Endothelial cell (in vitro differentiated cells): ENCODE measurements at places on chromosomes 11 and 22.

- DNase-seq: no peak
Observed at GRCh38 chr11:119483881-119484371, 61.0 kb upstream of the THY1 start.

DNA sequence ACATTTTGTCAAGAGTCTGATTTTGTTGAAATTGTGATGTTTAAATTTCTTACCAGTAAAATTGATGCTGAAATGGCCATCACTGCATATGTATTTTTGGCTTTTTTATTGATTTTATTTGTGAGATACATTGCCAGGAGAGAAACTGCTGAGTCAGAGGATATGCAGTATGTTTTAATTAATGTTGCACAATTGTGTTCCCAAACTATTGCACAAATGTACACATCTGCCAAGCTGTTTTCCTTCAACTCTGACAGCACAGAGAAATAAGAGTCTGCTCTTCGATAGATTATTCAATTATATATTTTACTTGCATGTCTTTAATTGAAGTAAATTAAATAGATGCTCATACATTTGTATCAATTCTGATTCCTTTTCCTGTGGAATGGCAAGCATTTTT, 640.2 kb upstream of the LUZP2 start:
- DNase-seq: no peak

- DNase-seq: no peak
Observed at GRCh38 chr22:35392357-35392756, 7.6 kb upstream of the MCM5 start.

GRCh38 chr11:120925944-120926343, 98.0 kb upstream of the TBCEL start:
- DNase-seq: no peak
